ENCODE measurements at places on chromosomes 3 and 15. TPM values are rescaled to one million over a fixed set of nuclear protein-coding genes. Genes with fewer than 3 reads are reported as not detected.

LRRC58 gene
- 49.9 TPM for total RNA-seq

OXTR gene
- total RNA-seq: 6.2 TPM

ZIC1 gene
- total RNA-seq: 2.1 TPM

PATL2 gene
- total RNA-seq: 2.7 TPM
